ENCODE measurements at places on chromosomes 6 and 20. TPM values are rescaled to one million over a fixed set of nuclear protein-coding genes. Genes with fewer than 3 reads are reported as not detected.

GRCh38 chr6:20223141-20223540 is 10.9 kb upstream of the MBOAT1 start:
- DNase-seq = no peak

- no peak for DNase-seq
These were observed 55.2 kb downstream of the SMLR1 start for GRCh38 chr6:130882370-130882769.

DNA sequence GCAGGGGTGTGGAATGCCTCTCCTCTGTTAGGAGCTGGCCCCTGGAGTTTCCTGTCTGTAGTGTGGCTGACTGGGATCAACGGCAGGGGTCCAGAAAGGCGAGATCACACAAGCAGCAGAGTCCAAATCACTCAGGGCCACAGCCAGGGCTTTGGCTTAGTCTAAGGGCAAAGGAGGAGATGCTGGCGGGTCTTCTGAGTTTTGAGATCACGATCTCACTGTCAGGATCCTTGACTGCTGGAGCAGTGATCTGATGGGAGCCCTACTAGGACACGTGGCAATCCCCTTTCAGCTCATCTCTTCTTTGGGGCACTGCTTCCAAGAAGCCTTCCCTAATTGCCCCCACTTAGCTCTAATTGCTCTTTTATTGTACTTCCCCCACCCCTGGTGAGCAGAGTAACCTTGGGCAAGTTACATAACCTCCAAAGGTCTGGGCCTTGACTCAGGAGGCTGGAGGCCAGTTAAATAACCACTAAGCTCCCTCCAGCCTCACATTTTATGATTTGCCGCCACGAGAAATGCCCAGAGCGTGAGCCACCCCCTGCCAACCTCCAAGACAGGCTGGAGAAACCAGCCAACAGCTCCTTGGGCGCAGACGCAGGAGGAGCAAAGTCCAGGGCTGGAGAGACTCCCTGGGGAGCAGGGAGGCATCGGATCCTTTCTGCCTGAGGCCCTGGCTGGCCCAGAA is 12.0 kb downstream of the KCNK5 start:
- DNase-seq = no peak

- DNase-seq = no peak
These were observed 75.8 kb downstream of the UBE3D start for GRCh38 chr6:82989736-82990290.

Gene PTGIS
- not detected for total RNA-seq

Gene BMP2
- 7.1 TPM for total RNA-seq

Gene DSP
- 0.07 TPM for total RNA-seq

Gene SNAP25
- total RNA-seq = 0.40 TPM

Data from NCI-H460 (cell line).